ENCODE measurements at places on chromosomes 5 and 9. TPM values are rescaled to one million over a fixed set of nuclear protein-coding genes. Genes with fewer than 3 reads are reported as not detected.

GRCh38 chr9:82539146-82539545 lies 523.8 kb downstream of the RASEF start:
- no peaks in the 10 kb centered on the region for H3K36me3 ChIP-seq
- no peak for DNase-seq
- no peaks in the 10 kb centered on the region for H3K4me1 ChIP-seq
- no peak overlapping the region for H3K4me3 ChIP-seq
- no peak overlapping the region for H3K27ac ChIP-seq

DNA sequence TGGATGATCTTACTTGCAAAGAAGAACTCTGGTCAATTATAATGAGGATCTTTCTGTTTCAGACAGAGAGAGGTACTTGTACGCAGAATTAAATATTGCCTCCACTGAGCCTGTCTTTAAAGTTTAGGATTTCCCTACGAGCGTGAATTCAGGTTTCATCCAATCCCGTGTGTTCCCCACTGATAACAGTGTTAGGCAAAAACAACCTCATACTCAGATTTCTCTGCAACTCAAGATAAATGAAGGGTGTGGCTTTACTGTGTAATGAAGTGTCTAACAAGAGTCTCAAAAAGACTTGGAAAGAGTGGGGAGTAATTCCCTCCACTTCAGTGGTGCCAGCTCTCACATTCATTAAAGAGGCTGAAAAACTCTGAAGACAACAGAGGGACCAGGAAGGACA lies 53.2 kb upstream of the ACO1 start:
- H3K36me3 ChIP-seq = no peaks in the 10 kb centered on the region
- no peaks in the 10 kb centered on the region for H3K27me3 ChIP-seq
- no peak for DNase-seq
- no peak overlapping the region for H3K27ac ChIP-seq

- H3K4me3 ChIP-seq = no peak overlapping the region
- no peak for DNase-seq
- no peak overlapping the region for H3K27ac ChIP-seq
- no peaks in the 10 kb centered on the region for H3K4me1 ChIP-seq
- H3K27me3 ChIP-seq = no peaks in the 10 kb centered on the region
- no peaks in the 10 kb centered on the region for H3K36me3 ChIP-seq
These were observed 1759.5 kb upstream of the C9orf72 start for GRCh38 chr9:29332789-29333188.

DNA sequence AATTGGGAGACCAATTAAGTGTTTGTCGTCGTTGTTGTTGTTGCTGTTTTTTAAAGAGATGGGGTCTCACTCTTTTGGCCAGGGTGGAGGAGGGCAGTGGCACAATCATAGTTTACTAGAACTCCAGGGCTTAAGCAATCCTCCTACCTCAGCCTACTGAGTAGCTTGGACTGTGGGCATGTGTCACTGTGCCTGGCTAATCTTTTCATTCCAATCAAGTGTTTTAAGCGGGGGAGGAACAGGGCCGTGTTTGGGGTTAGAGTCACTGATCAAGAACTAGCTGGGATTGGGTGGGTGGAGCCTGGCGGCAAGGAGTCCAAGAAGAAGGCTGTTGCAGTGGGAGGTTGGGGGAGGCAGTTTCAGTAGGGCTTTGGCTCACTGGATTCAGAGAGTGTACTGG lies 13.8 kb downstream of the SNX30 start:
- H3K4me1 ChIP-seq = peaks cover 5% of the 10 kb centered on the region
- no peaks in the 10 kb centered on the region for H3K27me3 ChIP-seq
- DNase-seq = no peak
- no peak overlapping the region for H3K27ac ChIP-seq

- no peaks in the 10 kb centered on the region for H3K36me3 ChIP-seq
- H3K4me1 ChIP-seq = peaks cover 15% of the 10 kb centered on the region
- no peak overlapping the region for H3K4me3 ChIP-seq
These were observed 62.9 kb upstream of the PTGER4 start for GRCh38 chr5:40616781-40617180.

- H3K4me1 ChIP-seq = no peaks in the 10 kb centered on the region
- no peak for DNase-seq
- no peaks in the 10 kb centered on the region for H3K27me3 ChIP-seq
These were observed 374.2 kb upstream of the TYRP1 start for GRCh38 chr9:12318732-12319685.

- no peaks in the 10 kb centered on the region for H3K36me3 ChIP-seq
- H3K27me3 ChIP-seq = no peaks in the 10 kb centered on the region
- no peak overlapping the region for H3K4me3 ChIP-seq
These were observed 1.7 kb downstream of the MYORG start for GRCh38 chr9:34374905-34375552.

DNA sequence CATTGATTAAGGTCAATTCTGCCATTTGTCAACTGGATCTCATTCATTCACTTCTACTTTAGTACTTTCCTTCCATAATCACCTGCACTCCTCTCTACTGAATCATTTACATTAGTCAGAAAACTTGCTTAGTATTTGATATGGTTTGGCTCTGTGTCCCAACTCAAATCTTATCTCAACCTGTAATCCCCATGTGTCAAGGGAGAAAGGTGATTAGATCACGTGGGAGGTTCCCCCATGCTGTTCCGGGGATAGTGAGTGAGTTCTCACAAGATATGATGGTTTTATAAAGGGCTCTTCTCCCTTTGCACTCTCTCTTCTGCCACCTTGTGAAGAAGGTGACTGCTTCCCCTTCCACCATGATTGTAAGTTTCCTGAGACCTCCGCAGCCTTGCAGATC lies 23.7 kb upstream of the UGCG start:
- H3K4me1 ChIP-seq = no peaks in the 10 kb centered on the region

DNA sequence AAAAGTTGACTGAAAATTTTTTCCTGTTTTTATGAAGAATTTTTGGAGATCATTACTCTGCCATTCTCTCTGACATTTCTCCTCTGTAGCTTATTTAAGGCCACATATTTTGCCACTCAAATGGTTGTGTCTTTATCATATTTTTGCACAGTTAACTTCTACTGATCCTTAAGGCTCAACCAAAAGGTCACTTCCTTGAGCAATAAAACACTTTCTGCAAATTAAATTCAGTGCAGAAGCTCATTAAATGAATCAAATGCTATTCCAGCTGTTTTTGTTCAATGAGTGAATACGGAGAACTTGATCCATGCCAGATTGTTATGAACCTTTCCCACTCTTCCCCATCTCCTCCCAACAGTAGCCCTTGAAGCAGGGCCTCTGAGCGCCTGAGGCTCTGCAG lies 93.8 kb upstream of the EPB41L4A start:
- H3K27ac ChIP-seq = no peak overlapping the region
- no peaks in the 10 kb centered on the region for H3K36me3 ChIP-seq
- H3K4me1 ChIP-seq = no peaks in the 10 kb centered on the region
- no peak overlapping the region for H3K4me3 ChIP-seq

DNA sequence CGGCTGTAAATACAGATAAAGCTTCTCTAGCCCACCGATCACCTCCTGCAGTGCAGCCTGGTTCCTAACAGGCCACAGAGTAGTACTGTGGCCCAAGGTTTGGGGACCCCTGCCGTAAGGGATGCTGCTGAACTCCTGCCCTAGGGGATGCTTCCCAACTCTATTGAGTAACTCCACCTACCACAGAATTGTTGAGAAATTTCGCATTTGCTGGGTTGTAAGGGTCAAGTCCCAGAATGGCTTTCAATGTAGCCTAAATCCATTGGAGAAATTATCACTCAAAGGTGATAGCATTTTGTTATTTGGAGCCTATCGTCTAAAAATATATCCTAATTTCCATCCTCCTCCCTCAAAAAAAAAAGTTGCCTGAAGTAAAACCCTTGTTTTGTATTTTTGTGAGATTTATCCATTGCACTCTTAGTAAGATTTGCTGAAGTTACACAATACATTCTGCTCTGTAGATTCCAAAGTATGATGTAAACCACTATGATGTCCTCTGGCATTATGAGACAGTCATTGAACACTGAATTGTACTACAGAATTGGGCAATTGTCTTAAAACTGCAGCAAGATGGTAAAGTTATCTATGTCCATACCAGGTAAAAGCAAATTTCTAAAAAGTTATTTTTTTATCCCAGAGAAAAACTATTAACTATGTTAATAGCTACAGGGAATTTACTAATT lies 14.0 kb downstream of the ACTBL2 start:
- H3K4me3 ChIP-seq = no peak overlapping the region
- no peak overlapping the region for H3K27ac ChIP-seq
- H3K27me3 ChIP-seq = no peaks in the 10 kb centered on the region
- DNase-seq = no peak

- H3K27me3 ChIP-seq = no peaks in the 10 kb centered on the region
- no peaks in the 10 kb centered on the region for H3K36me3 ChIP-seq
- H3K4me3 ChIP-seq = no peak overlapping the region
- DNase-seq = no peak
- no peaks in the 10 kb centered on the region for H3K4me1 ChIP-seq
These were observed 97.4 kb downstream of the KCTD16 start for GRCh38 chr5:144267961-144268513.

TLX3 gene
- total RNA-seq = not detected

DMRT1 gene
- total RNA-seq = not detected

TMEM215 gene
- total RNA-seq = not detected

HNRNPA0 gene
- total RNA-seq = 30.7 TPM

TAF11L10 gene
- total RNA-seq = not detected
